ENCODE measurements at places on chromosomes 6 and 20. TPM values are rescaled to one million over a fixed set of nuclear protein-coding genes. Genes with fewer than 3 reads are reported as not detected.
A peak's percentile ranks its signal among the peaks of the same experiment; 100 is the strongest.

DNA sequence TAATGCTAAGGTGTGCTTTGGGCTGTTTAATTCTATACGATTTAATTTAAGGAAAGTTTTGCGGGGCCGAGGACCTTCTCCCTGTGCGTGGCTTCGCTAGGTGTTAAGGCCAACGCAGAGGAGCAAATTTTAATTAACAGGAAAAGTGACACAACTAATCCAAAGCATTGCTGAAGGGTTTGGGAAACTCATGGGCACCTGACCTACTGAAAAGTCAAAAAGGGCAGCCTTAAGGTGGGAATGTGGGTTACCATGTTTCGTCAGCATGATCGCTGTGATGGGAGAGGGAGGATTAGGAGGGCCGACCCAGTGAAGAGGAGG is 415 bp upstream of the CUL9 start:
- DNase-seq, result no peak

GRCh38 chr20:58891086-58891717 is 38.7 kb downstream of the GNAS start:
- DNase-seq, result peak; percentile 74

DNA sequence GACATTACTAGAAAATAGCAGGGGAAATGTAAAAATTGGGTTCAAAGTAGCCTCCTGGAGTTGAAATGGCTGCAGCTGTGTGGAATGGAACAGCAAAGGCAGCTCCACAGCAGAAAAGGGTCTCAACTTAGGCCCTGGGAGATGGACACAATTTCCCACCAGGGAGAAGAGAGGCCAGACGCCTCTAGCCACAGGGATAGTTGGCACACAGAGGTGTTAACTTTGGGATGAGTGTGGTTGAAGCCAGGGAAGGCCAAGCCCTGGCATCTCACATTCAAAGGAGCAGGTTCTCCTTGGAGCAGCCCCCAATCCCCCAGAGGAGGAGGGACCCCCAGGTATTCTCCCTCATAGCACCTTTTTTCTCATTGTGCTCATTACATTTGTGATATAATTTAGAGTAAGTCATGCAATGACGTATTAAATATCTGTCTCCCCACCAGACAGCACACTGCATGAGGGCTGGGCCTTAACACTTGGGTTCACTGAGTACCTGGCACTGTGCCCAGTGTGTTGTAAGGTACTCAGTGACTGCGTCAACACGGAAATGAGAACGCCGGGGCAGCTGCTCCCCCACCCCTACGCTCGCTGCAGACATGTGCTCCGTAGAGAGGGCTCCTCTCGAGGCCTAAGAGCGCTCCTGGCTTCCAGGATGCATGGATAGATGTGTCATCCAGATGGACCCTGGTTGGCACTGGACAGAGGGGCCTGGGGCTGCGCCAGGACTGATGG is 76.0 kb upstream of the CD93 start:
- DNase-seq, result peak; percentile 68

DNA sequence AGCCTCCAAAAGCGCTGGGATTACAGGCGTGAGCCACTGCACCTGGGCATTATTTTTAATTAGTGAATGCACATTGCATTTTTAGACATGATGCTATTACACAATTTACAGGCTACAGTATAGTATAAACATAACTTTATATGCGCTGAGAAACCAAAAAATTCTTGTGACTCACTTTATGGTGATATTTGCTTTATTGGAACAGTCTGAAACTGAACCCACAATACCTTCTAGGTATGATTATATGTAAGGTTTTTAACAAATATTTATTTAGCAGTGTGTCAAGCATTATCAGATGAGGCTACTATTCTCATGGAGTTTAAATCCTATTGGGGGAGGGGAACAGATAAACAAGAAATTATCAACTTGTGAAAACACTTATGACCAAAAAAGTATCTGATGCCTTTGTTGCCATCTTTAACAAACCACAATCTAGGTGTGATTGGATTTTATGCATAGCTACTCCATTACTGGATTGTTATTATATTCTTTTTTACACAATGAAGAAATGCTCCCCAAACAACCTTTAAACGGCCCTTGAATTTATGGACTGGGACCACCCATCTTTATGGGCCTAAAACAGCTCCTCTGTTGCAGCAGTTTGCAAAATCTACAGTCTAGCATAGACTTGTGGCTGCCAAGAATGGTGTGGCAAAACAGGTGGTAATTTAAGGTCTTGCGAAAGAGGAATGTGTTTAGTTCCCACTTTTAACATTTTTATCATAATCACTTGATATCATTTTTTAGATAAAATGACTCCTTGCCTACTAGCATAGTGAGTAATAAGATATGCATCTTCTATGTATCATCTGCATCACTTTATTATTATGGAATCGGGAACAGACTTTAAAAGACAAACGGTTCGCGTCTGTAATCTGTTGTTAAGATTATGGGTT is 159.2 kb upstream of the C6orf118 start:
- no peak for DNase-seq

GRCh38 chr20:24963672-24964505 is 14.8 kb downstream of the CST7 start:
- no peak for DNase-seq

GRCh38 chr20:39756828-39757227 is 794.7 kb downstream of the DHX35 start:
- DNase-seq, result no peak

- DNase-seq, result no peak
Measured at GRCh38 chr6:88517737-88518136, 351.6 kb upstream of the CNR1 start.

The C4B gene
- total RNA-seq, result 49.2 TPM

The HAO1 gene
- total RNA-seq, result not detected

The GTSF1L gene
- 7.2 TPM for total RNA-seq

The TLDC2 gene
- total RNA-seq, result 1.3 TPM

The CTCFL gene
- not detected for total RNA-seq

Data from prostate gland (tissue), 2 donors.